Breast epithelium (tissue), 4 donors: ENCODE measurements at places on chromosomes 2 and 18.
A peak's percentile ranks its signal among the peaks of the same experiment; 100 is the strongest.

DNA sequence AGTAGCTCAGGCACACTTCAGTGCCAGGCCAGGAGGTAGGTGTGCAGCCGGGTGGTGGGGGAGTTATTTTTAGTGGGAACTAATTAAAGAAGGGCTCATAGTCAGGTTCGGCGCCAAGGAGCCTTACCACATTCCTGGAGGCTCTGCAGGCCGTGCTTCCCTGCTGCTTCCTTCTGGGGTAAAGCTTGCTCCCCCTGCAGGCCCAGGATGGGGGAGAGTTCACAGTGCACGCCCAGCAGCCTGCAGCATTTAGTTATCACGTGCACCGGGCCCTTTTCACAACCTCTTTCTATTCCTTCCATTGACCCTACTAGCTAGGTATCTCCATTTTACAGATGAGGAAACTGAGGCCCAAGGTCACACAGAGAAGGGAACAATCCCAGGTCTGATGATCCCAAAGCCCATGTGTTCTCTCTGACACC lies 2.5 kb downstream of the KCNF1 start:
- no peak for DNase-seq
- peaks cover 42% of the 10 kb centered on the region for H3K27me3 ChIP-seq
- H3K4me1 ChIP-seq: no peaks in the 10 kb centered on the region
- H3K27ac ChIP-seq: no peak overlapping the region
- H3K4me3 ChIP-seq: no peak overlapping the region

DNA sequence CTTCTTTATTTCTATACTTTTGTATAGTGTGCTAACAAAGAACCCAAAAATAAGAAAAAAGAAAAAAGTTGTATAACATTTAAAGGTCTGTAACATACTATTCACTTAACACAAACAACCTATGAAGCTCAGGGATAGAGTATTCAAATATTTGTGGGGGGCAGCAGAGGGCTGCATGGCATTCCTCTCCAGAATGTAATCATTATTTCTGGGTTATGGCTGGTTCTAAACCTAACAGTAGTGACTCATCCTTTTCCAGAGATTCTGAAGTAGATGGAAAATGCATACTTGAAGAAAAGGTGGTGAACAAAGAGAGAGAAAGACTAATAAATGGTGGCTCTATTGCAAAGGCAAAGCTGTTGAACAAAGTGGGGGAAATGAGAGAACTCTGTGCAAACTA lies 249.4 kb downstream of the NRXN1 start:
- H3K4me3 ChIP-seq: no peak overlapping the region
- H3K4me1 ChIP-seq: no peaks in the 10 kb centered on the region
- no peak overlapping the region for H3K27ac ChIP-seq
- no peaks in the 10 kb centered on the region for H3K27me3 ChIP-seq
- no peaks in the 10 kb centered on the region for H3K36me3 ChIP-seq

DNA sequence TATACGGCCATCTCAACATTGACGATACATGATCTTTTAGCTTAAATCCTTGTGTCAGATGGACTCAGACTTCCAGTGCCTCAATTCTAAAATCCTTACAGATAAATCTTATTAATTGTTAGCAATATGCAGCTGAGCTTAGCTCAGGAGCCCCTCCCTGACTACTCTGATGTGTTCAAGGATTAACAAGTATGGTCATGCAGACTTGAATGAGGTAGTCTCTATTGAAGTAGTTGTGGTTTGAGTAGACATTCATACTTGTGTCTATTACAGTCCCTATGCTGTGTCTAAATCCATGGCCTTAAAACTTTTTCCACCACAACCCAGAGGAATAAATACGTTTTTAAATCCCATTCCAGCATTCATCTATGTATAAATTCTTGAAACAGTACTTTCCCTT lies 119.5 kb downstream of the NUP35 start:
- no peak overlapping the region for H3K4me3 ChIP-seq
- H3K27ac ChIP-seq: no peak overlapping the region
- no peaks in the 10 kb centered on the region for H3K27me3 ChIP-seq
- DNase-seq: no peak
- no peaks in the 10 kb centered on the region for H3K36me3 ChIP-seq

DNA sequence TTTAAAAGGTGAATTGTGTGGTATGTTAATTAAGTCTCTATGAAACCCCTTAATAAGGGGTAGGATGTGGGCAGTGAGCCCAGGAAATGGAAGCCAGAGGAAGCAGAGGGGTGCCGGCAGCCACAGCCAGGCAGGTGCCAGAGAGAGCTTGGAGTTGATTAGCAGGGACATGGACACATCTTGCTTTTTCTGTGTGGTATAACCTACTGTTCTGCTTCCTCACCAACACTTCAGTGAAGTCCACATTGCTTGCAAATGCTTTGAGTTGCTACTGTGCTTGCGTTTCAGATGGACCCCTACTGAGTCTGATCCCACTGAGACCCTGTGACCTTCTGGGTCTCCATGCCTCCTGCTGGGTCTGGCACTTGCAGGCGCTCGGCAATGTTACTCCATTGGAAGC lies 30.3 kb upstream of the ARHGEF4 start:
- H3K27me3 ChIP-seq: no peaks in the 10 kb centered on the region
- no peak overlapping the region for H3K4me3 ChIP-seq
- H3K36me3 ChIP-seq: no peaks in the 10 kb centered on the region
- no peak for DNase-seq
- H3K27ac ChIP-seq: no peak overlapping the region

DNA sequence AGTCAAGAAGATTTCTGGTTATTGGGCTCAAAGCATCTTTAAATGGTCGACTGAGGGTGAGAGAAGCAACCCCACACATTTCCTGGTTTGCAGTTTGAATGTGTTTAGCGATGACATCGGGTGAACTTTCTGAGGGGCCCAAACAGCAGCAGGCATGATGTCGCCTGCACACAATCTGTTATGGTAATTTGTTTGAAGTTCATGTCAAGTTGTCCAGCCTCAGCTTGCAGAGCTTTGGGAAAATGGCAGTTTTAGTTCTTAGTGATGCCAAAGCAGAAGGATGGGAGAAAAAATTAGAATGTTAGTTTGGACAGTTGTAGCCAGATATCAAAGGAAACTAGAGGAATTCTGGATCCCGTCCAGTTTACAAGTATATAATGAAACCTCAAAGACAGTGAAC lies 284.6 kb downstream of the MBD5 start:
- H3K4me3 ChIP-seq: no peak overlapping the region
- DNase-seq: no peak
- no peak overlapping the region for H3K27ac ChIP-seq
- H3K27me3 ChIP-seq: no peaks in the 10 kb centered on the region

GRCh38 chr2:36783246-36783645 lies 86.7 kb downstream of the VIT start:
- DNase-seq: no peak
- H3K4me1 ChIP-seq: no peaks in the 10 kb centered on the region
- no peak overlapping the region for H3K27ac ChIP-seq
- H3K4me3 ChIP-seq: no peak overlapping the region

- no peaks in the 10 kb centered on the region for H3K36me3 ChIP-seq
- H3K4me1 ChIP-seq: no peaks in the 10 kb centered on the region
- H3K27ac ChIP-seq: no peak overlapping the region
- H3K4me3 ChIP-seq: no peak overlapping the region
- H3K27me3 ChIP-seq: no peaks in the 10 kb centered on the region
These were observed 1.2 kb downstream of the ANKRD23 start for GRCh38 chr2:96842600-96842999.

GRCh38 chr2:143312441-143312840 lies 183.2 kb downstream of the ARHGAP15 start:
- no peak overlapping the region for H3K4me3 ChIP-seq
- no peaks in the 10 kb centered on the region for H3K27me3 ChIP-seq
- no peak overlapping the region for H3K27ac ChIP-seq
- H3K4me1 ChIP-seq: no peaks in the 10 kb centered on the region

DNA sequence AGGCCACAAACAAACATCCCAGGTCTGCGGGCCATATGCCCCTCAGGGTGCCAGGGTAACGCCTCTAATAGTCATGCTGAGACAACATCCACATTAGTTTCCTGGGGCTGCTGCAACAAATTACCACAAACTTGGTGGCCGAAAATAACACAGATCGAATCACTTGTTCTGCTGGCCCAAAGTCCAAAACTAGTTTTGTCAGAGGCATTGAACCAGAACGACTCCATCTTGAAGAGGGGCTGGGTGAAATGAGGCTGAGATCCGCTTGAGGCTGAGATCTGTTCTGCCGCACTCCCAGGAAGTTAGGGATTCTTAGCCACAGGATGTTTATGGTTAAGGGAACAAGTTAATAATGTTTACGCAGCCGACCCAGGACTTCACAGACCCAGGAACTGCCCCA lies 66.7 kb downstream of the COPS8 start:
- no peak overlapping the region for H3K27ac ChIP-seq
- DNase-seq: no peak
- H3K27me3 ChIP-seq: no peaks in the 10 kb centered on the region
- no peak overlapping the region for H3K4me3 ChIP-seq
- no peaks in the 10 kb centered on the region for H3K4me1 ChIP-seq

DNA sequence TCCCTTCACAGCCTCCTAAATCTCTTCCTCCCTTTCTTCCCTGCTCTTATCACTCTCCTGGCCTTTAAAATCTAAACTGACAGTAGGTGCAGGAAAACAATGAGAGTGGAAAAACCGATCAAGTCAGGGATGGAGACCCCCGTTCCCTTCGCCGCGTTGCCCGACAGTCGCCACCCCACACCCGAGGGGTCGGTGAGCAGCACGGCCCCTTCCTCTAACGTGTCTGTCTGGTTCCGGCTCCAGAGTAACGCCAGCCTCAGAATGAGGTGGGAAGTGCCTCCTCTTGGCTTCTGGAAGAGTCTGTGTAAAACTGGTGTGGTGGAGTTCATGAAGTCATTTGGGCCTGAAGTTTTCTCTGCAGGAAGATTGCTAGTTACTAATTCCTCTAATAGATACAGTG lies 138.6 kb downstream of the NFATC1 start:
- no peaks in the 10 kb centered on the region for H3K4me1 ChIP-seq
- no peak for DNase-seq
- no peak overlapping the region for H3K27ac ChIP-seq
- H3K36me3 ChIP-seq: no peaks in the 10 kb centered on the region
- H3K4me3 ChIP-seq: no peak overlapping the region

DNA sequence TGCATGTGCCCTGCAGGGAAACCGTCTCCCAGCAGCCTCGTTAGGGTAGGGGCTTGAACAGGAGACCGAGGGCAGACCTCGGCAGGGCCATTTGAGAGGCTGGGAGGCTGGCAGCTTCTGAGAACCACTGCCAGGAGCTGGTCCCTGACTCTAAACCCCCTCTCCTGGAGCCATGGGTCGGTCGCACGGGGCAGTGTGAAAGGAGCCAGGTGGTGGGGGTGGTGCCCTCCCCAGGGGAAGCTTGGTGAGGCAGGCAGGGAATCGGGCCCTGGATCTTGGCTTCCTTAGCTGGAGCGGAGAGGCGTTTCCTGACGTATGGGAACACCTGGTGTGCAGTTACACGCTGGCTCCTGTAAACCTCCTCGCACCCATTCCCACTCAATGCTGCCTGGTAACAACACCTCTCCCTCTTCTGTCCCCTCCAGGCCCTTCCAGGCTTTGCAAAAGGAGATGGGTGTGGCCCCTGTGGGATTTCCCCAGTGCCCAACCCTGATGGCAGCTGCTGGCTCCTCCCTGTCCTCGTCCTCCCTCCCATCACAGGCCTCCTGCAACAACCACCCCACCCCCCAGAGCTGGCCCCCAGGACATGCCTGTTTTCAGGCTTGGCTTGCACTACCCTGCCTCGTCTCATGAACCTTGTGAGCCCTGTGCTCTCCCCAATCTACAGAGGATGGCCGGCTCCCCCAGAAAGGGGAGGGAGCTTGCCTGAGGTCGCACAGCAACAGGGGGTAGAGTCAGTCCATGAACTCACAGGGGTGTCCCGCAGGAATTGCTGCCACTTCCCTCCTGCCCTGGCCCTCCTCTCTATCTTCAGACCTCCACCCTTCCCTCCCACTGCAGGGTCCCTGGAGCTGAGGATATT lies 24.4 kb downstream of the ADRA2B start:
- no peaks in the 10 kb centered on the region for H3K27me3 ChIP-seq
- no peaks in the 10 kb centered on the region for H3K4me1 ChIP-seq
- H3K27ac ChIP-seq: no peak overlapping the region
- no peak overlapping the region for H3K4me3 ChIP-seq
- H3K36me3 ChIP-seq: no peaks in the 10 kb centered on the region

- no peak for DNase-seq
- H3K4me1 ChIP-seq: no peaks in the 10 kb centered on the region
- peak overlapping the region; percentile 16 for H3K4me3 ChIP-seq
- peak overlapping the region; percentile 84 for H3K27ac ChIP-seq
- no peaks in the 10 kb centered on the region for H3K27me3 ChIP-seq
These were observed 123.3 kb downstream of the ARL4C start for GRCh38 chr2:234373481-234374149.

DNA sequence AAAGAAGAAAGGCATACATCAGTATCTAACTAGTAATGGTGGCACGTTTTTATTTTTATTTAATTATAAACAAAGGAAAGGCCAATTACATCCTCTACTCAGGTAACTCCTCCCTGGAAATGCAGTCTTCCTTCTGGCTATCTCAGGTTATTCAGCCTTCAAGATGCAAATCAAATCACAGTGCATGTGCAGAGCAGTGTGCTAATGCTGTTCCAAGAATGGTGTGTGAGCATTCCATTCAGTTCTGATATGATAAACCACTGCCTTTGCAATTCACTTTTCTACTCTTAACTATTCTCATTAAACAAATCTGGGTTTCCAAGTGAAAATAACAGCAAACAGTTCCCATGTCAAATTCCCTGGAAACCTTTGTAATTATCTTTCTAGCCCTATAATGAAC lies 38.4 kb downstream of the SEPTIN10 start:
- H3K27me3 ChIP-seq: no peaks in the 10 kb centered on the region
- H3K36me3 ChIP-seq: no peaks in the 10 kb centered on the region
- no peaks in the 10 kb centered on the region for H3K4me1 ChIP-seq
- H3K27ac ChIP-seq: no peak overlapping the region
- DNase-seq: no peak

DNA sequence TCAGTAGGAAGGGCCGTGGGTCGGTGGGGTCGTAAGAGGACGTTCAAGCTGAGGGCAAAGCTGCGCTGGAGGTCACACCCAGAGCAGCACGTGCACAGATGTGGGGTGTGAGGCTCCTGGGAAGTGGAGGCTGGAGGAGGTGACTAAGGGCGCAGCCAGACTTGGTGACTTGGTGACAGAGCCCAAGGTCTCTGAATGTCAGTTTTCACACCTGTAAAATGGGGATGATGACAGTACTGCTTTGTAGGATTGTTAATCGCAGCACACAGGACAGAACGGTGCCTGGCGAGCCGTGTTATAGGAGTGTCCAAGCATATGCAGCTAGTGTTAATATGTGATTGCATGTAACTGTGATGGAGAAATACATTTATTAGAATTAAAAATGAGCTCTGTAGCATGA lies 40.8 kb downstream of the NTSR2 start:
- H3K4me3 ChIP-seq: no peak overlapping the region
- no peaks in the 10 kb centered on the region for H3K27me3 ChIP-seq
- DNase-seq: no peak
- peaks cover 6% of the 10 kb centered on the region for H3K36me3 ChIP-seq
- H3K27ac ChIP-seq: no peak overlapping the region

GRCh38 chr2:120403261-120403660 lies 57.3 kb downstream of the INHBB start:
- H3K27ac ChIP-seq: no peak overlapping the region
- no peak overlapping the region for H3K4me3 ChIP-seq
- DNase-seq: no peak
- no peaks in the 10 kb centered on the region for H3K27me3 ChIP-seq
- H3K36me3 ChIP-seq: no peaks in the 10 kb centered on the region
- no peaks in the 10 kb centered on the region for H3K4me1 ChIP-seq

- H3K27ac ChIP-seq: peak overlapping the region; percentile 82
- H3K4me1 ChIP-seq: no peaks in the 10 kb centered on the region
- no peaks in the 10 kb centered on the region for H3K36me3 ChIP-seq
- no peak for DNase-seq
- H3K27me3 ChIP-seq: no peaks in the 10 kb centered on the region
These were observed 17.3 kb upstream of the PSD4 start for GRCh38 chr2:113156278-113157117.
